ENCODE measurements at places on chromosomes 1 and 21. TPM values are rescaled to one million over a fixed set of nuclear protein-coding genes. Genes with fewer than 3 reads are reported as not detected.

C1orf226 gene
- polyA plus RNA-seq = 6.0 TPM

KPRP gene
- polyA plus RNA-seq = not detected

HMGN2 gene
- polyA plus RNA-seq = 40.5 TPM

STPG1 gene
- polyA plus RNA-seq = 4.3 TPM

KIF17 gene
- 0.44 TPM for polyA plus RNA-seq

TNFRSF4 gene
- 0.21 TPM for polyA plus RNA-seq

CYP4Z1 gene
- polyA plus RNA-seq = not detected

CELA2B gene
- polyA plus RNA-seq = not detected

OR10K1 gene
- not detected for polyA plus RNA-seq

PTPN7 gene
- 0.05 TPM for polyA plus RNA-seq

TFF2 gene
- polyA plus RNA-seq = 1.6 TPM

TMEM61 gene
- polyA plus RNA-seq = not detected

GPR3 gene
- polyA plus RNA-seq = 2.6 TPM

All from HepG2 (cell line).